ENCODE measurements at places on chromosomes 12 and 14.
A peak's percentile ranks its signal among the peaks of the same experiment; 100 is the strongest.

GRCh38 chr12:47864646-47865235, 40.1 kb downstream of the VDR start:
- DNase-seq: no peak

GRCh38 chr14:105151084-105151837, 17.3 kb downstream of the JAG2 start:
- no peak for DNase-seq

DNA sequence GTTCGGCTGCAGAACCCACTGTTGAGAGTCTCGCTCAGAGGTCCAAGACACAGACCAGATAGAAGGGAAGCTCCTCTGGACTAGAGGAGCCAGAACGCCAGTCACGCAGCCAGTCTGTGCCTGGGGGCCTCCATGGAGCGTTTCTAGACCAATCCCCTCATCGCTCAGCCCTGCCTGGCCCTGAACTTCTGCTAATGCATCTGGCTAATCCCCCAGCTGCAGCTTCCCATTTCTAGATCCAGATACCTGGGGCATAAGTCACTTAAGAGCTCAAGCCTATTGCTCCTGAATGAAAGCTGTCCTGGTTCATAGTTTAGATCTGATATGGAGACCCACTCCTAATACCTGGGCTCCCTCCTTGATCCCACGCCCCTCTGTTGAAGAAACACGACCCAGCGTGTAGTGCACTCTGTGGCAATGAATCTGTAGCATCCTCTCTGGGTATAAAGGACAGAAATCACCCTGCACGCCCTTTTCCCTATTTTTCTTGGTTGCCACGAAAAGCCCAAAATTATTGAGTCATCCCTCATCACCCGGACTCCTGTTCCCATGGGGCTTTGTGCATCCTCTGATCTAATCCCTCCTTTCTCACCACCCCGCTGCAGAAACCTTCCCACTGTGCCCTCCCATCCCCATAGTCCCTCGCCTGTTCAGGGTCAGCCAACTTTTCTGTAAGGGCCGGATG, 341.6 kb upstream of the FKBP4 start:
- no peak for DNase-seq

DNA sequence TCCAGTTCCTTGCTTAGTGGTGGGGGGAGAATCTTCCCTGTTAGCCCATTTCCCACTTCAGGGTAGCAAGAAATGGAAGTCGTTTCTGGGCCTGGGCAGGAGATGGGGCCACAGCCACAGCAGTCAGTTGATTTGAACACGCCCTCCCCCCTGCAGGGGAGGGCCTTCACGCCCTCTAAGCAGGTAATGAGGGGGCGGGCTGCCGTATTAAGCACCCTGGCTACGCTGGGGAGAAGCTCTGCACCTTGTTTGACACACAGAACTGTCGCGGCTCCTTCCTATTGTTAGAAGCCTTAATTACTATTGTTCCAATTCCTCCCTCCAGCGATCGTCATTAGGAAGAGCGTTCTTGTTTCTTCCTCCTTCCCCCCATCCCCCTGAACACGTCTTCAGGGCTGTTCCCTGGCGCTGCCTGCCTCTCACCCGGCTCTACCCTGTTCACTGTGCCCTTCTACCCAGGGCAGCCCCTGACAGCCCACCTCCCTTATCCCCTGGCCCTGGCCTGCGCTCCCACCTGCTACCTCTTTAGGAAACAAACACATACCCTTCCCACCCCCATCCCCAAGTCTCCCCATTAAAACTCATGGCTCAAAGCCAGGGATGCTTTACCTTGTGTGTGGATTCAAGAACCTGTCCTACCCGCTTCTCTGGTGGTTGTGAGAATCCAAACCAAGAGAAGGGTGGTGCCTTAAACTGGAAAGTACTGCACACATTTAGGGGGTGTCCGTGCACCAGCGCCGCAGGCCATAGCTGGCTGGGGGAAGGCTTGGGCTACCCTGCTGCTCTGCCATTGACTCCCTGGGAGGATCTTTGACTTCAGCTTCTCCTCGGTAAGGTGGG, 137.6 kb downstream of the TSPAN9 start:
- no peak for DNase-seq

DNA sequence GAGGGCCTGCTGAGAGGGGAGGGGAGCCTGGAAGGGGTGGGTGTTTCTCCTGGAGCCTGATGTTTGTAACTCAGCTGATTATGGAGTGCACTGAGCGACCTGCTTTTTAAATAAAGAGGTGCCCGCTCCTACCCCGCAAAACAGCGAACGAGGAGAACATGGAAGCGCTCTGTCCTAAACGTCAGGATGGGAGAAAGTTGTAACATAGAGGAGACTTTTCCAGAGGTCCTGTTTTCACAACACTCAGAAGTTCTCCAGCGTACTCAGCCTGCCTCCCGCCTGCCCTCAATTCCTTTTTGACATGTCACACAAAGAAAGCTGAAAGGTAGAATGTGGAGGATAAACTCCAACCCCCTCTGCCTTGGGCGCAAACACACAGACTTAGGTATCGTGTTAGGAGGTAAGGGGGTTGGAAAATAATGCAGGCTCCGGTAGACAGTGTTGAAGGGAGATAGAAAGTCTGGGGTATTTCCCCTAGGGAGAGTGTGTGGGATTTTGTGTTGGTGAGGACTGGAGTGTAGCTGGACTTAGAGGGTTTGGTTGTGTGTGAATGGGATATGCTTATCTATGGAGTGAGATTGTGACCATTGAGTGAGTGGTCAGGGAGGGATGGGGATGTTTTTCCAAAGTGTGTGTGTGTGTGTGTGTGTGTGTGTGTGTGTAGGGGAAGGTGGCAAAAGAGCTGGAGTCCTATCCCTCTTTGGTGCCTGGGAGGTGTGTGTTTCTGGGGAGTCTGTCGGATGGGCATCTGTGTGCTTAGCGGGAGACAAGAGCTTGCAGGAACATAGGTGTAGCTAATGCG, 2.1 kb downstream of the NTF3 start:
- DNase-seq: no peak

GRCh38 chr14:42563313-42563712, 956.6 kb downstream of the LRFN5 start:
- no peak for DNase-seq

DNA sequence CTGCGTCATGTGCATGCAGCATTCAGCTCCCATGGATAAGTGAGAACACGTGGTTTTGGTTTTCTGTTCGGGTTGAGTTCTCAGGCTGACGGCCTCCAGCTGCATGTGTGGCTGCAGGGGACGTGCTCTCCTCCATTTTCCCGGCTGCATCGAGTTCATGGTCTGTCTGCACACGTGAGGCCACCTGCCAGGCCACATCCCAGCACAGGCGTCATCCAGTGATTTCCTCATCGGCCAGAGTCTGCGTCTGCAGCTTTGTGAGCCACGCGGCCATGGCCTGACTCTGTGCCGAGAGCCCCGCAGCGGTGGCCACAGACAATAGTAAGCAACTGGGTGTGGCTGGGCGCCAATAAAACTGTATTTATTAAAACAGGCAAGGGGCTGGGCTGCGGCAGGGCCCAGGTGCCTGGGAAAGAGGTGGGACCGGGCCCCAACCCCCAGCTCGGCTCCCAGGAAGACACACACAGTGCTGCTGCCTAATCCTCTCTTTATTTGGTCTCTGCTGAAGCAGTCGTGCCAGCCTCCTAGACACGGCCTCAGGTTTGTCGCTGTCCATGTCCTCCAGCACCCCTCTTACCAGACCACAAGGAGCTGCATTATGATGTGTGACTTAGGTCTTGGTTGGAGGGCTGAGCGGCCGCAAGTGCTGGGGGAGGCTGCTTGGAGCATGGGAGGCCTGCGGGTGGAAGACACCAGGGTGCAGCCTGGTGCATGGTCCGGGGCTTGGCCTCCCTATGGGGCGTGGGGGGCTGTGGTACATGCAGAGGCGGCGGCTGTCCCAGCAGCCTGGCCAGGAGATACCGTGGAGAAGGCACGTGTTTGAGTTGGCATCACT, 52.0 kb downstream of the NOC4L start:
- DNase-seq: no peak

GRCh38 chr14:87935886-87936285, 57.1 kb downstream of the GALC start:
- no peak for DNase-seq

DNA sequence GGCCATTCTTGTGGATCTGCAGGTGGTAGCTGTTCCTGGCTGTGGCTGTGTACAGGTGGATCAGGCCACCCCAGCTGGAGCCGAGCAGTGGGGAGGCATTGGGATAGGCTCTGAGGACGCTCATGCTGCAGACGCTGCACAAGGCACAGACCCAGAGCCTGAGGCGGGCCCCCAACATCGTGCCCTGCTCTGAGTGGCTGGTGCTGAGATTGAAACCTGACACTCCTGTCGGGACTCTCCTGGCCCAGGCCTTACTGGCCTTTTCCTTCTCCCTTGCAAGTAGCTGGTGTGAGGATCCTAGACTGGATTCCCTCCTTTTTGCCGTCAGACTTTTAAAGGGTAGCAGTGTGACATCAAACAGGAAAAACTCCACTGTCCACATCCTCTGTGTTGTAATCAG, at the start of gene FGF23:
Gene FGF23 (minus strand): TSS at position 308 of the 400 bp plus-strand sequence. CDS start 130 bp downstream, at position 178.
- no peak for DNase-seq

GRCh38 chr12:102478405-102479098, 1.8 kb downstream of the IGF1 start:
- DNase-seq: no peak

- no peak for DNase-seq
These were observed 5.8 kb downstream of the EFS start for GRCh38 chr14:23359167-23359626.

- DNase-seq: peak; percentile 35
These were observed 139.3 kb downstream of the ADGRD1 start for GRCh38 chr12:131092901-131093603.

GRCh38 chr12:26608273-26608672, 224.7 kb downstream of the ITPR2 start:
- no peak for DNase-seq

- no peak for DNase-seq
These were observed 43.3 kb downstream of the GIT2 start for GRCh38 chr12:109952873-109953272.

- DNase-seq: peak; percentile 17
These were observed 31.1 kb upstream of the MON2 start for GRCh38 chr12:62435303-62436163.

GRCh38 chr12:111692575-111693210, 6.8 kb downstream of the ACAD10 start:
- DNase-seq: no peak

- no peak for DNase-seq
These were observed 1.7 kb upstream of the CFAP251 start for GRCh38 chr12:121916719-121917118.

- peak; percentile 35 for DNase-seq
These were observed 146.4 kb downstream of the EMP1 start for GRCh38 chr12:13342971-13343370.

GRCh38 chr12:49232940-49233841, 31.7 kb upstream of the TUBA1C start:
- DNase-seq: no peak

DNA sequence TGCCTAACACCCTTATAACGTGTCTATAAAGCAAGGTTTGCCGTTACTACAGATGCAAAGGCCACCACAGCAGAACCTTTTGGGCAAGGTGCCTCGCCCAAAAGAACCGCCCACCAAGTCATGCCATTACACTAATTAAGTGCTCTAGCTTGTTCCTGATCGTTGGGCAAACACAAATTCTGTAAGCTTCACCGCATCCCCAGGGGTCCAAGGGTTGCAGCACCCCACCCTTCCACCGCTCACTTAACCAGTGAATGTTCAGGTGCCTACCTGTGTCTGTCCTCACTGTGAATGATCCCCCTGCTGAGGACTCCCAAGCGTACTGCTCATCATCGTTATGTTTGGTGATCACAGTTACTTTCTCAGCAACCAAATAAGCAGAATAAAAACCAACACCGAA, 1.4 kb downstream of the HSP90AA1 start:
- no peak for DNase-seq

DNA sequence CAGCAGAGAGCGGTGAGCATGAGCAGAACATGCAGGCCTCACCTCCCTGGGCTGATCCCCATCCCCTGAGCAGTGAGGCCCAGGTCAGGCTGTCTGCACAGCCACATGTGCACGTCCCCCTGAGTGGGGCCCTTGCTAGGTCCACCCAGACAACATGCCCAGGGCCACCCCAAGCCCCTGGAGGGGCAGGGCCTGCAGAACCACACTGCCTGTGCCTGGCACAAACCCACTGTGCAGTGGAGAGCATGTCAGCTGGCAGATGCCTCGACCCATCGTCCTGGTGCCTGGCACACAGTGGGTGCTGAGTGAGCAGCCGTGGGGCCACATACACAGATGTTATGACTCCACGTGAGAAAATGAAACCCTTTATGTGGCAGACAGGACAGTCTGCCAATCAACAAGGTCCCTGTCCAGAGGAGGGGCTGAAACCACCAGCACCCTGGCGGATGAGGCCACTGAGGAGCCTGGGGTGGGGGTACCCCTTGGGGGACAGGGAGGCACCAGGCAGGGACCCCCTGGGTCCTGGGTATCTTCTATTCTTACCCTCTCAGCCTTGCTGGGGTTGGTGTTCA, 8.3 kb downstream of the ANHX start:
- DNase-seq: no peak

GRCh38 chr12:28933176-28933575, 215.9 kb upstream of the FAR2 start:
- DNase-seq: no peak

GRCh38 chr14:75328558-75329155, 50.0 kb downstream of the FOS start:
- DNase-seq: no peak

GRCh38 chr12:41946106-41946505, 198.6 kb downstream of the GXYLT1 start:
- DNase-seq: no peak

DNA sequence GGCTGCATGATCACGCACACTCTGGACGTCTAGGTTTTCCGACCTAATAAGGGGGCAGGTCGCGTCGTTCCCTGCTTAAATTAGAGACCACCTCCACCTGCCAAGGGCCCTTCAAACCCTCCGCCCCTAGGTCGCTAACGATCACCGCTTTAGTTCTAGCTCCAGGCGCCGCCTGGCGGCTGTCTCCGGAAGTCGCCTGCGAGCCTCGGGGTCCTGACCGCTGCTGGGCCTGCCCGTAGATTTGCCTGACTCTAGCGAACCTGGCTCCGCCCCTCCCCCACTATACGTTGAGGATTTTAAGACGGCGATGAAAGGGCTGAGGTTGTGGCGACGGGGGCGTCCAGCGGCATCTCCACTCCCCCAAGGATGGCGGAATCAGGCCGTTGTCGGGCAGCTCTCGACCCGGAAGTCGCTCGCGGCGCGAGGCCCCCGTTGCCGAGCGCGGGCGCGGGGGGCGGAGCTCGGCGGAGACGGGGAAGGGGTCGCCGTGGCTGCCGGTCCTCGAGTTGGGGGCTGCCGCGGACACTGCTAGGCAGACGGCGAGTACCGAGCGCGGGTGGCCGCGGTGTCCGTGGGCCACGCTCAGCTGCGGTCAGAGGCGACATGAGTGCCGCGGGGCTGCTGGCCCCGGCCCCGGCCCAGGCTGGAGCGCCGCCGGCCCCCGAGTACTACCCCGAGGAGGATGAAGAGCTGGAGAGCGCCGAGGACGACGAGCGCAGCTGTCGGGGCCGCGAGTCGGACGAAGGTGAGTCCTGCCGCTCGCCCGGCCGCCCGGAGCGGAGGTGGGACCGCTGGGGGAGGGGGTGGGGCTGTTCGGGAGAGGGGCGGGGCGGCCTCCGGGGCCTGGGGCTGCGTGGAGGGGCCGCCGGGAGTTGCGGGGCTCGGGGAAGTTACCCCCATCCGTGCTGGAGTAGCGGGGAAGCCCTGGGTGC, at the start of gene SUDS3:
Gene SUDS3 (plus strand): TSS at position 467 of the 932 bp plus-strand sequence. CDS start 137 bp downstream, at position 604.
- peak; percentile 87 for DNase-seq

All from stimulated activated CD4-positive, alpha-beta T cell treated with anti-CD3 and anti-CD28 coated beads, Interleukin-4, amount 100 ng/mL, for 48 hours (primary cell).